IMR-90 (cell line): ENCODE measurements at places on chromosomes 2 and 18. TPM values are rescaled to one million over a fixed set of nuclear protein-coding genes. Genes with fewer than 3 reads are reported as not detected.

MEP1B gene
- not detected in 2 replicates for total RNA-seq

GRCh38 chr2:148920559-148920958, 45.5 kb downstream of the KIF5C start:
- DNase-seq = no peak

- DNase-seq = peak; percentile 16
Measured at GRCh38 chr18:49656073-49656692, 94.3 kb downstream of the LIPG start.

PECR gene
- 13.3 and 17.7 TPM in 2 replicates for total RNA-seq

LRRC30 gene
- not detected in 2 replicates for total RNA-seq

DHRS9 gene
- not detected in 2 replicates for total RNA-seq

DNA sequence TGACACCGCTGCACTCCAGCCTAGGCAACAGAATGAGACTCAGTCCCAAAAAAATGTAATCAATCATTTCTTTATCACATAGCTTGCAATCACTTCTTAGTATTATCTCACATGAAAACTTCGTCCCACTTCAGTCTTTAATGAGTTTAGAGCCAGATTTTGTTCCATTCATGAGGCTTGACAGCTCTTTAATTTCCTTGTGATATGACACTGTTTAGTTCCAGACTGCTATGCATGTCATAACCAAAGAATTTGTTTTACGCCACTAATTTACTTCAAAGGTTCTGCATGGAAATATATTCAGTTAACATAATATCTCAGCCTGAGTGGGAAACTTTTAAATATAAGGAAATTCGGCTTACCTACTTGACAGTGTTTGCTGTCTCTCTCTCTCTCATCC, 113.1 kb downstream of the ZNF532 start:
- no peak for DNase-seq

DNA sequence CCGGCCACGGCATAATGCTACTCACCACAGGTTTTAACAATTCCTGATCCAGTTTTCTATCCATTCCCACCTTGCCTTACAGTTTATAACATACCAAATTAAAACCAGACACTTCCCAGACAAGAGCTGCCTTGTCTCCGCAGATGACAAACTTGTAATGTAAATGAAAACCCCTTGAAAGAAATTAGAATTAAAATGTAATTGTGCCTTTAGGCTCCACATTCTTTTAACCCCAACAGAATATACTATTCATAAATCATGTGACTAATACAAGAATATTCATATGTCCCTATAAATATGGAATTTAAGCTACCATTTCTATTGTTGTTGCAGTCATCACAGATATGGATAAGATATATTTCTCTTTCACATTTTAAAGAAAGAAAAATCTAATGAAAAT, 69.9 kb upstream of the ZBTB14 start:
- DNase-seq = no peak

GRCh38 chr2:102520009-102520408, 47.0 kb downstream of the SLC9A4 start:
- DNase-seq = peak; percentile 17

DNA sequence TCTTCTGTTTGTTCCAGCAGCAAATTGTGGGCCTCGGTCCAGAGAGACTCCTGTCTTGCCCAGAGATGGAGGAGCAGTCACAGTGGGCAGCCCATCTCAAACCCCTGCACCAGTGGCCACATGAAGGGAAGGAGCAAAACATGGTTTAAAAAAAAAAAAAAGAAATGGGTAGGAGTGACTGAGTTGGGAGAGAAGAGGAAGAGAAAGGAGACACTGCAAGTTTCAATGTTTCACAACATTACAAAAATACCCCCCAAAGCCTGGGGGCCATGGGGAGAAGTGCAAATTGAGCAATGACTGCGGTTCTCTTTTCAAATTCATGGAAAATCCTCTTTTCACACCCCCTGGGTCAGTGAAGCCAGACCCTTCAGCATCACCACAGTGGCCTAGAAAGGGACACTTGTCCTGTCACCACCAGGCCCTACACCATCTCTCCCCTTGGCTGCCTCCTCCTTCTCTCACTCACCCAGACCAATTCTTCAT, 117.1 kb downstream of the ZFP36L2 start:
- DNase-seq = no peak

- DNase-seq = no peak
Measured at GRCh38 chr2:163675388-163675787, 60.4 kb downstream of the FIGN start.

GRCh38 chr2:79432731-79433146, 80.1 kb upstream of the CTNNA2 start:
- no peak for DNase-seq

BOLL gene
- not detected in 2 replicates for total RNA-seq

- DNase-seq = no peak
Measured at GRCh38 chr2:27241761-27242613, 20.9 kb downstream of the SLC30A3 start.

FASTKD1 gene
- 11.5 and 16.9 TPM in 2 replicates for total RNA-seq

SERPINB3 gene
- not detected in 2 replicates for total RNA-seq

SPHKAP gene
- not detected in 2 replicates for total RNA-seq

DNA sequence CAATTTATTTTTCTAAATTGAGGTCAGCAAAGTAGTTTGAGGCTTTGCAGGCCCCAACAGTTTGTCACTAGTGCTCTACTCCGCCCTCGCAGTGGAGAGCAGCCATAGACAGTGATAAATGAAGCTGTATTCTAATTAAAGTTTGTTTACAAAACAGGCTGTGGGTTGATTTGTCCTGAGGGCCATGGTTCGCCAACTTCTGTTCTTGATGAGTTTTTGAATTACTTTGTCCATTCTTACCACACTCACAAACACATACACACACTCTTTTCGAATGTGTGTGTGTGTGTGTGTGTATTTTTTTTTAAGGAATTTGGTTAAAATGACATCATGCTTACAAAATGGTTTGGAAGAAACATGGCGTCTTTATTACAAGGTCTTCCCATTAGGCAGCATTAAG, 68.6 kb downstream of the MTCL1 start:
- no peak for DNase-seq

GRCh38 chr2:29218550-29219125, 103.4 kb downstream of the CLIP4 start:
- no peak for DNase-seq

DNA sequence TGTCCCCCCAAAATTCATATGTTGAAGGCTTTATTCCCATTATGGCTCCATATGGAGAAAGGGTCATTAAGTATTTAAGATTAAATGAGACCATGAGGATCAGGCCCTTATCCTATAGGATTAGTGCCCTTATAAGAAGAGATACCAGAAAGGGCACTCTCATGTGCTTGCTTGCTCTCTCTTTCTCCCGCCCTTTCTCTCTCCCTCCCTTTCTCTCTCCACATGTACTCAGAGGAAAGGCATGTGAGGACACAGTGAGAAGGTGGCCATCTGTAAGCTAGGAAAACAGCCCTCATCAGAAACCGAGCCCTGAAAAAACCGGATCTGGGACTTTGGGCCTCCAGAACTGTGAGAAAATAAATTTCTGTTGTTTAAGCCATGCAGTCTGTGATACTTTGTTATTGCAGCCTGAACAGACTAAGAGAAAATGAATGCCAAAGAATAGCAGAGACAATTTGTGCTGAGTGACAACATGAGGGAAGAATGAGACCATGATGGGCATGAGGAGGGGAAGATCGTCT, 300.0 kb upstream of the SLC39A10 start:
- DNase-seq = no peak

DNA sequence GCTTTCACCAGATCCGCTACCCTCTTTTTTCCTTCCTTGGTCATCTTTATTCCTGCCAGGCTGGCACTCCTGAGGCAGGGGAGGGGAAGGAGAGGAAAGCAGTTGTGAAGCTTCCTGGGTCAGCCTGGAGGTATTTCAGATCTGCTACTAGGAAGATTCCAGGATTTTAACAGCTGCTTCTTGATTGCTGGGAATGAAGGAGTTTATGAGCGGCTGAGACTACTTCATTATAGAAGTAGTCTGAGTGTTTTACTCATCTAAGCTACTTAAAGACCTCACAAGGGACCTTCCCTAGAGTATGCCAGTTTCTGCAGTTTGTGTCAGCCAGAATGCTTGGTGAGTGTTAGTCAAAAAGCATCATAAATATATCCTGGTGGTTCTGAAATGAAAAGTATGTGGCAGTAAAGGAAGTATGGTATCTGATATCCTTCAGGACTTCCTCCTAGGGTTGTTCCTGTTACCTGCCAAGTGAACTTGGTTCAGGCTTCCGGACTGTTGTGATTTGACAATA, 1.9 kb downstream of the TANC1 start:
- peak; percentile 21 for DNase-seq
